ENCODE measurements at places on chromosomes 12 and 14.
A peak's percentile ranks its signal among the peaks of the same experiment; 100 is the strongest.

GRCh38 chr12:62693376-62694050 is 226.9 kb downstream of the MON2 start:
- no peak for DNase-seq

- DNase-seq = no peak
Observed at GRCh38 chr14:92253381-92253894, 69.5 kb upstream of the SLC24A4 start.

DNA sequence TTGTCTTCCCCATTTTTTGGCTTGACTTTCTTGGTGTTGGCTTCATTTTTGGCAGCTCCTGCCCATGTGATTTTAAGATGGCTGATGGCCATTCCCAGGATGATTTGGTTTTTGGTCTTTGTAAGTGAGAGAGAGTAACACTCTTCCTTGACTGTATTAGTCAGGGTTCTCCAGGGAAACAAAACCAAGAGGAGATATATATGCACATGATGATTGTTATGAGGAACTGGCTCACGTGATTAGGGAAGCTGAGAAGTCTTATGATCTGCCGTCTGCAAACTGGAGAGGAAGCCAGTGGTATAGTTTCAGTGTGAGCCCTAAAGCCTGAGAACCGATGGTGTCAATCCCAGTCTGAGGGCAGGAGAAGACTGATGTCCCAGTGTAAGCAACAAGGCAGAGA is 146.6 kb downstream of the NRXN3 start:
- no peak for DNase-seq

GRCh38 chr14:91417983-91418386 is 365 bp upstream of the CCDC88C start:
- peak; percentile 18 for DNase-seq
